ENCODE measurements at places on chromosomes 2 and 18. TPM values are rescaled to one million over a fixed set of nuclear protein-coding genes. Genes with fewer than 3 reads are reported as not detected.

- DNase-seq: no peak
Observed at GRCh38 chr18:62201870-62202269, 14.8 kb downstream of the RELCH start.

- no peak for DNase-seq
Observed at GRCh38 chr2:149743842-149744448, 156.4 kb upstream of the MMADHC start.

DNA sequence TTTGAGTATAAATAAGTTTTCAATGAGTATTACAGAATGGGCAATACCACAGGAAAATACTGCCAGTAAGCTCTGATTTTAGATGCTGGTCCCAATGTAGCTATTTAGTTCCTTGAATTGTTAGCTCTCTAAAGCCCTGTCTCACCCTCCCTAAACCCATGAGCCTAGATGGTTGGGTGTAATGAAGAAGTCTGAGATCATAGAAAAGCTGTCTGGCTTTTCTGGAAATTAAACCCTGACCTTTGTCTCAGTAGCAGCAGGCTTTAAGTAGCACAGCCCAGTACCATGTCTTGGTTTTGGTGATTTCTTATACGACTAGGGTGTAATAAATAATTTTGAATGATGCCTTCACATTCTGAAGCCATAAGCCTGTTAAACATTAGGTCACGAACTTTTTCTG is 55.3 kb downstream of the TMEM200C start:
- no peak for DNase-seq

DPYSL5 gene
- total RNA-seq: 201 TPM

MOCOS gene
- total RNA-seq: 2.6 TPM
